ENCODE measurements at places on chromosomes 7 and 10. TPM values are rescaled to one million over a fixed set of nuclear protein-coding genes. Genes with fewer than 3 reads are reported as not detected.

Gene UPK3BL1
- total RNA-seq, result 60.2 TPM

Gene CLRN3
- total RNA-seq, result not detected

Gene CASTOR2
- total RNA-seq, result 7.0 TPM

Gene TRPV5
- total RNA-seq, result not detected

Gene RAPGEF5
- 0.85 TPM for total RNA-seq

Gene UNCX
- not detected for total RNA-seq

Gene MNX1
- total RNA-seq, result 0.15 TPM

Gene C10orf71
- not detected for total RNA-seq

Gene MPP7
- total RNA-seq, result 21.6 TPM

Gene RARRES2
- not detected for total RNA-seq

Gene VSTM4
- not detected for total RNA-seq

Gene TMEM273
- 11.3 TPM for total RNA-seq

Gene LLCFC1
- total RNA-seq, result not detected

Gene OPN4
- not detected for total RNA-seq

Gene GFRA1
- total RNA-seq, result not detected

Gene HOXA9
- not detected for total RNA-seq

Gene ACBD7
- total RNA-seq, result 0.77 TPM

Gene ERVW-1
- not detected for total RNA-seq

Data from T-helper 17 cell (primary cell).